Esophagus muscularis mucosa (tissue), 4 donors: ENCODE measurements at places on chromosomes 3 and 15. TPM values are rescaled to one million over a fixed set of nuclear protein-coding genes. Genes with fewer than 3 reads are reported as not detected.

GRCh38 chr3:34075975-34076374 lies 277.5 kb downstream of the PDCD6IP start:
- H3K4me3 ChIP-seq: no peak overlapping the region
- no peak for DNase-seq
- H3K27ac ChIP-seq: no peak overlapping the region
- no peaks in the 10 kb centered on the region for H3K27me3 ChIP-seq

DNA sequence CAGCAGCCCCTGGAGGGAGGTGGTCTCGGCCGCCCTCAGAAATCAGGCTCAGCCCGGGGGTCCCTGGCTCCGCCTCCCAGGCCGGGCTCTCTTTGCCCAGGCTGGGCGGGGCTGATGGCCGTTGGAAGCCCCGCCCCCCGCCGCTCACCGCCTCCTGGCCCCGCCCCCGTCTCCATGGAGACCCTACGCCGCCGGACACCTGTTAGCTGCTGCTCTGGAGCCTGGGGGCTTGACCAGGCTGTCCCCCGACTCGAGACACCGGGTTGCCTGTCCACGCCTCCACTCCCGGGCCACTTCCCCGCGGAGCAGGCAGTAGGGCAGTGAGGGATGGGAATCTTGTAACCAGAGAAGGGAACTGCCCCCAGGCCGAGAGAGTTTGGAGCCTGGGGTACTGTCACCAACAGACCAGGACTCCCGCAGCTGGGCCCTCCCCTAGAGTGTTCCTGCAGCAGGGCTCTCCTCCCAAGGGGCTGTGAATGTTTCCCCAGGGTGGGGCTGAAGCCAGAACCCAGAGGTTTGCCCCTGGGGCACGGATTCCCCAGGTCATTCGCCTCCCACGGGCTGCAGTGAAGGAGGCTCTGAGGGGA lies 27.8 kb upstream of the RPL32 start:
- no peak for DNase-seq
- peak overlapping the region; percentile 37 for H3K4me3 ChIP-seq
- H3K4me1 ChIP-seq: peaks cover 14% of the 10 kb centered on the region
- no peaks in the 10 kb centered on the region for H3K36me3 ChIP-seq
- H3K27me3 ChIP-seq: peaks cover 5% of the 10 kb centered on the region

DNA sequence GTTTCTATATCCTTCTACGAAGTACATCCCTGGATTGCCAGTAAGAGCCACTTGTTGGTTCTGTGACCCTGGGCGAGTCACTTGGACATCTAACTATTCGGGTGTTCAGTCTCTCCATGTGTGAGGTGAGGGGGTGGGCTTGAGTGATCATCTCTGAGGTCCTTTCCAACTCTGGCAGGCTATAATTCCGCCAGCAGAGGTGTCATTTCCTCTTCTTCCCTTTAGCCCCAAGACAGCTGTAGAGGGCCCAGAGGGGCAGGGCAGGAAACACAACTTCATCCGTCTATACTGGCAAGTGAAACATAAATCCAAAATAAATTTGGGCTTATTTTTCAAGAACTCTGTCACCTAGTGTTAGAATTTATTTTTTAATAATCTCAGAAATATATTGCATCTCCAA lies 38.1 kb downstream of the C2CD4A start:
- no peak for DNase-seq
- no peaks in the 10 kb centered on the region for H3K27me3 ChIP-seq
- no peaks in the 10 kb centered on the region for H3K36me3 ChIP-seq
- no peak overlapping the region for H3K27ac ChIP-seq
- H3K4me3 ChIP-seq: no peak overlapping the region
- peaks cover under 1% of the 10 kb centered on the region for H3K4me1 ChIP-seq

GRCh38 chr3:37858742-37859141 lies 2.9 kb upstream of the CTDSPL start:
- H3K27ac ChIP-seq: peak overlapping the region; percentile 85
- H3K4me3 ChIP-seq: no peak overlapping the region
- no peaks in the 10 kb centered on the region for H3K27me3 ChIP-seq

DNA sequence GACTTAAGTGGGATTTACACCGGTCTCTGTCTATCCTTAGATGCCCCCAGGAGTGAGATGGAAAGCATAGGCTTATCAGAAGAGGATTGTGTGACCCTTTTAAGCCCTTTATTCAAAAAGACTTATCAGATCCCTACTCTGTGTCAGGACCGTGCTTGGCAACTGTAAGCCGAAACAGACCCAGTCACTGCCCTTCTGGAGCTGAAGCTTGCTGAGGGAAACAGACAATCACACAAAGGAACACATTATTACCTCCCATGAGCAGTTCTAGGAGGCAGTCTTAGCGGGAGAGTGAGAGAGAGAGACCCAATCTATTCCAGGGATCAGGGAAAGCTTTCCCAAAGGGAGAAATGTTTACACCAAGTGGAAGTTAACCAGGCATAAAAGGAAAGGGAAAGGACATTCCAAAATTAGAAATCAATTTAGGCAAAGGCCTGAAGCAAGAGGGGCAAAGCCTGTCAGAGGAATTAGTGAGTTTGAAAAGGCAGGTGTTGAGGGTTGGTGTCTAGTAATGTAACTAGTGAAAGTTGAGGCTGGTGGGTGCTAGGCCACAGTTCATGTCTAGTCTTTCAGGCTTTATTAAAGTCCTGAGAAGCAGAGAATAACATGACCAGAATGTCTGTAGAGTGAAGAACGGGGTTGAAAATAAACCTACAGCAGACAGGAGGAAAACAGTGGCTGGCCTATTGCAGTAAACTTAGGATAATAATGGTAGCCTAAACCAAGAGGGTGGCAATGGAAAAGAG lies 86.7 kb downstream of the THBS1 start:
- no peaks in the 10 kb centered on the region for H3K27me3 ChIP-seq
- peak overlapping the region; percentile 71 for H3K27ac ChIP-seq
- H3K36me3 ChIP-seq: no peaks in the 10 kb centered on the region

GRCh38 chr15:91445695-91446228 lies 345.7 kb downstream of the SV2B start:
- H3K27ac ChIP-seq: no peak overlapping the region
- DNase-seq: no peak
- H3K27me3 ChIP-seq: no peaks in the 10 kb centered on the region

GRCh38 chr15:52800828-52801747 lies 11.0 kb upstream of the ONECUT1 start:
- peaks cover 39% of the 10 kb centered on the region for H3K4me1 ChIP-seq
- no peak overlapping the region for H3K27ac ChIP-seq
- H3K36me3 ChIP-seq: no peaks in the 10 kb centered on the region
- no peak overlapping the region for H3K4me3 ChIP-seq
- DNase-seq: no peak

DNA sequence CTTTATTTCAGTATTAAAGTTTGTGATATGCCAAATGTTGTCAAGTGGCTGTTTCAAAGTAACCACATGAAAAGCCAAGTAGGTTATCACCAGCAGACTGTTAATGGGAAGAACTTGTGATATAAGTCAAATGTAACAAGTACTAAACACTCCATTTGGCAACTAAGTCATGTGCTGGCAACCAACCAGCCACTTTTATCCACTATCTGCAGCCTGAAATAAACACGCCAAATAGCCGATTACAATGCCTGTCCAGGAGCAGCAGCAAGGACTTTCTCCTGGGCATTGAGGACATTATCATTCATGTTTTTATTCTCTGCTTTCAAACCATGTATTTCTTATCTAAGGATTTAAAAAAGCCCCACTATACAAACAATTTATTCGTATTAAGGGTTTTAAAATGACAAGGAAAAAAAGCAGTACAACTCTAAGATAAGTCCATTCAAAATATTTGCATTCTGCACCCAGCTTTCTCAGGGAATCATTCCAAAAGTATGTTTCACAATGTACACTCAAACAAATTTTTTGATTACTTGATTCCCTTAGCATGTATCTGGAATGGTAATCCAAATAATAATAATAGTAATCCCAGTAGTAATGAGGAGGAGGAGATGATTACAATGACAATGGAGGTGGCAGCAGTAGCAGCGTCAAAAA lies 448.6 kb downstream of the ERC2 start:
- no peaks in the 10 kb centered on the region for H3K27me3 ChIP-seq
- H3K4me3 ChIP-seq: no peak overlapping the region
- no peak overlapping the region for H3K27ac ChIP-seq
- H3K36me3 ChIP-seq: no peaks in the 10 kb centered on the region
- no peak for DNase-seq

DNA sequence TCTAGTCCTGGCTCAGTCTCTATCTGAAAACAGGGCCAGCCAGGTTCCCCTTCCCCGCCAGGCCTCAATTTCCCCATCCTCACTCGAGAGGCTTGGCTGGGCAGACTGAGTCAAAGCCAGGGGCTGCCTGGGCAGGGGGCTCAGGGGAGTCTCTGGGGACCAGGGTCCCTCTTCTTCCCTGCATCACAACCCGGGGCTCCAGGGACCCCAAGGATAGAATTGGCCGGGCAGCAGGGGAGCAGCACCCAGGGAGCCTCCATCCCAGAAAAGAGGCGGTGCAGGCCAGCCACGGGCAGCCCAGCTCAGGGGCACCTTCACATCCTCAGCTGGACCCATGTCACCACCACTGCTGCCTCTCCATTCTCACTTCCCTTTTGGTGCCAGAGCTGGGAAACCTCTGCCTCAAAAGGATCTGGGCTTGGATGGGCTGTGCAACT lies 13.3 kb upstream of the PLXND1 start:
- DNase-seq: no peak
- H3K36me3 ChIP-seq: no peaks in the 10 kb centered on the region
- H3K27me3 ChIP-seq: no peaks in the 10 kb centered on the region
- peaks cover 87% of the 10 kb centered on the region for H3K4me1 ChIP-seq
- H3K27ac ChIP-seq: peak overlapping the region; percentile 42

GRCh38 chr15:27725731-27726130 lies 373.4 kb downstream of the OCA2 start:
- H3K27ac ChIP-seq: no peak overlapping the region
- no peaks in the 10 kb centered on the region for H3K4me1 ChIP-seq
- no peaks in the 10 kb centered on the region for H3K36me3 ChIP-seq

DNA sequence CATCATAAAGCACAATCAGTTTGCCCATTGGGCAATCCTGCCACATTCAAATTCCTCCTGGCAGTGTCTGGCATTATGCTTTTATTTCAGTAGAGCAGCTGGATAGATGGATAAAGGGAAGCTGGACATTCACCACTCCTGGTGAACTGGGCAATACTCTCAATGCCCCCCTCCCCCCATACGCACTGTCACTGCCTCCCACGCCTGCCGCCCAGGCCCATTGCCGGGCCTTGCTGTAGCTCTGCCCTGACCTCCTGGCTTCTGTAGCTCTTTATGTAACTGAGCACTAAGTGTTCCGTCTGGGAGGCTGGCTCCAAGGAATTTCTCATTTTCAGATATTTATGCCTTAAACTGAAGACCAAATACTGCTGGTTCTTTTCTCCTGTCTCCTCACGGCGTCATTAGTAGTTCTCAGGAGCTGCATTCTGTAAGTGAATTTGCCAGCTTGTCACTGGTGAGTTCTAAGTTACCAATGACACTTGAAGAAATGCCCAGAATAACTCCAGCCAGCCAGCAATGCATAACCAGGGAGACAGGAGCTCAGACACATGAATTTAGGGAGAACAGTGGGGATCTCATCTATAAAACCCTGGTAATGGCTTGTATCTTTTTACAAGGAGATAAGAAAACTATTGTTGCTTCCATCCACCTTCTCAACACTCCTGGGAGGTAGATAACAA lies 25.5 kb upstream of the RASGRF1 start:
- no peak overlapping the region for H3K4me3 ChIP-seq
- H3K36me3 ChIP-seq: no peaks in the 10 kb centered on the region
- DNase-seq: peak; percentile 77
- H3K4me1 ChIP-seq: no peaks in the 10 kb centered on the region
- no peak overlapping the region for H3K27ac ChIP-seq

DNA sequence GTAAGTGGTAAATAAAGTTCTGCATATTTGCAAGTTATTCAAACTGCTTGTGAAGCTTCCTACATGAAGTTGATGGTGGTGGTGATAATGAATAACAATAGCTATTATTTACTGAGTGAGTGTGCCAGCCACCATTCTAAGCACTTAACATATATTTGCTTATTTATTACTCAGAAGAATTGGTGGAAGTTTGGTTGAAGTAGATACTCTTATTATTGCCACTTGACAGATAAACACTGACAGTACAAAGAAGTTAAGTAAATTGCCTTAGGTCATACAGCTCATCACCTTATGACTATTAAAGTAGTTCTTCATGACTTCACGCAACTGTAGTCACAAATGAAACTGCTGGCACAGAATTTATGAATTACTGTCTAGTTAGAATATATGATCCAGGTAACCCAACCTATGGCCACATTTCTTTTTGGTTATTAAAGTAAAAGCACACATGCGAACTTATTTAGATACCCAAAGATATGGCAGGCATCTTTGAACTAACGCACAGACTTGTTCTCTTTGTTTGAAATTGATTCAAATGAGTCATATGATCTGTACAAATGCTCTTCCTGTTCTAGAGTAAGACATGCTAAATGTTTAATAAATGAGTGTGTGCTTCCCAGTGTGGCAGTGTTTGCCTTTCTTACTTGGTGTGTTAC lies 99.8 kb upstream of the NR2F2 start:
- no peaks in the 10 kb centered on the region for H3K36me3 ChIP-seq
- no peak for DNase-seq
- H3K4me1 ChIP-seq: no peaks in the 10 kb centered on the region
- no peak overlapping the region for H3K27ac ChIP-seq
- H3K4me3 ChIP-seq: no peak overlapping the region

DNA sequence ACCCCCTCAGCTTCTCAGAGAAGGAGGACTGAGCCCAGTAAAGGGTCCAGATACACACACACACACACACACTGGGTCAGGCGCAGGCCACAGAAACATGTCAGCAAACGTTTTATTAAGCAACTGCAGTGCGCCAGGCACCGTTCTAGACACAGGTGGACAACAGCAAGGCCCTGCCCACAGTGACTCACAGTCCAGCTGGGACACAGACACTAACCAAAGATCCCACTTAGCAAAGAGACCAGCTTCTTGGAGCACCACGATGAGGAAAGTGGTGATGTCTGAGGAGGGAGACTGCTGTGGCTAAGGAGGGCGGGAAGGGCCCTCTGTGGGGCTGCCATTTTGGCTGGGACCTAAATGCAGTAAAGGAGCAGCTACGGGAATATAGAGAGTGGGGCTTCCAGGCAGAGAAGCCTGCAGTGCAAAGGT lies 2.8 kb upstream of the VILL start:
- H3K27me3 ChIP-seq: no peaks in the 10 kb centered on the region
- no peaks in the 10 kb centered on the region for H3K4me1 ChIP-seq
- no peak overlapping the region for H3K4me3 ChIP-seq
- no peaks in the 10 kb centered on the region for H3K36me3 ChIP-seq
- no peak for DNase-seq
- no peak overlapping the region for H3K27ac ChIP-seq

GRCh38 chr3:124632566-124633140 lies 97.6 kb upstream of the UMPS start:
- H3K36me3 ChIP-seq: peaks cover 20% of the 10 kb centered on the region
- H3K4me1 ChIP-seq: no peaks in the 10 kb centered on the region
- H3K27ac ChIP-seq: no peak overlapping the region
- H3K4me3 ChIP-seq: no peak overlapping the region

CCR9 gene
- total RNA-seq: 0.17 TPM

SAXO2 gene
- total RNA-seq: 1.3 TPM

GPR149 gene
- not detected for total RNA-seq

PLSCR5 gene
- not detected for total RNA-seq

CTDSPL gene
- total RNA-seq: 59.6 TPM

SNURF gene
- total RNA-seq: 8.3 TPM

SHC4 gene
- 2.1 TPM for total RNA-seq

POLQ gene
- total RNA-seq: 0.13 TPM

ATG3 gene
- 55.8 TPM for total RNA-seq
